ENCODE measurements at places on chromosomes 3 and 15. TPM values are rescaled to one million over a fixed set of nuclear protein-coding genes. Genes with fewer than 3 reads are reported as not detected.

The GUCA1C gene
- not detected for total RNA-seq

The HGD gene
- total RNA-seq = not detected

The ACP3 gene
- 6.7 TPM for total RNA-seq

The EHD4 gene
- 30.5 TPM for total RNA-seq

The EAF2 gene
- 7.5 TPM for total RNA-seq

The ADAMTS9 gene
- 50.6 TPM for total RNA-seq

The XYLB gene
- 7.9 TPM for total RNA-seq

The TMEM40 gene
- total RNA-seq = 0.33 TPM

The CKMT1B gene
- 5.7 TPM for total RNA-seq

The HCLS1 gene
- 144 TPM for total RNA-seq

The PLA2G4D gene
- not detected for total RNA-seq

The LRRFIP2 gene
- total RNA-seq = 65.9 TPM

The DCBLD2 gene
- 27.2 TPM for total RNA-seq

The ANKRD34C gene
- not detected for total RNA-seq

The MEX3B gene
- total RNA-seq = 2.3 TPM

The STRIT1 gene
- not detected for total RNA-seq

The XPC gene
- 61.3 TPM for total RNA-seq

The IQCF5 gene
- not detected for total RNA-seq

The TMEM207 gene
- total RNA-seq = not detected

The ITIH1 gene
- total RNA-seq = not detected

Measured in breast epithelium (tissue), 4 donors.